ENCODE measurements at places on chromosomes 1 and 21.

DNA sequence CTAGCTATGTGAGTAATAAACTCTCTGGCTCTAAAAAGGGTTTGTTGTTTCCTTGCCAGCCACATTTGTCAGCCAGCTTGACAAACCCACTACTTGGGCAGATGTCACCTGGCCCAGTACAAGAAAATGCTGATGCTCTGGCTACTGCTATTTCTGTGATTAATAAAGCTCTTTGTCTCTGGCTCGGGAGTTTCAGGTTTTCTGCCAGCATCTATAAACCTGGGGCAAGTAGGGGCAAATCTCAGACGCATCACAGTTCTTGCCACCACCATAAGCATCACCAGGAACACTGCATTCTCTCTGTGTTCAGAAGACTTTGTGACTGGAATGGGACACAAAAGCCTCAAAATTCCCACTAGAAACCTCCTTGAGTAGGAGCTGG, 2.5 kb downstream of the ITLN2 start:
- DNase-seq, result no peak

GRCh38 chr1:170240409-170240808, 94.7 kb downstream of the NTMT2 start:
- no peak for DNase-seq

GRCh38 chr1:211468595-211468994, 23.4 kb downstream of the RD3 start:
- DNase-seq, result no peak

DNA sequence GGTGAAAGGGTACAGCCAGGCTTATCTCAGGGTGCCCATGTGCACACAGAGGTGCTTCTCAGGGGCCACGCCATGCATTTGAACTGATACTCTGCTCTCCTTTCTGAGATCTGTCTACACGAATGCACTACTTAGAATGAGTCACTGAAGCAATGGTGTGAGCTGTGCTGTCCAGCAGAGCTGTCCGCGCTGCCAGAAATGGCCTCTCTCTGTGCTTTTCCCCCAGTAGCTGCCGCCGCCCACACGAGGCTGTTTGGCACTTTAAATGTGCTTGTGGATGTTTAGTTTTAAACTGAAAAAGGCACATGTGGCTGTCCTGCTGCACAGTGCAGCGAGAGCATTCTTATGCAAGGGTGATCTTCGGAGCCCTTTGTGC, 87.1 kb upstream of the COL6A1 start:
- DNase-seq, result peak; percentile 46

DNA sequence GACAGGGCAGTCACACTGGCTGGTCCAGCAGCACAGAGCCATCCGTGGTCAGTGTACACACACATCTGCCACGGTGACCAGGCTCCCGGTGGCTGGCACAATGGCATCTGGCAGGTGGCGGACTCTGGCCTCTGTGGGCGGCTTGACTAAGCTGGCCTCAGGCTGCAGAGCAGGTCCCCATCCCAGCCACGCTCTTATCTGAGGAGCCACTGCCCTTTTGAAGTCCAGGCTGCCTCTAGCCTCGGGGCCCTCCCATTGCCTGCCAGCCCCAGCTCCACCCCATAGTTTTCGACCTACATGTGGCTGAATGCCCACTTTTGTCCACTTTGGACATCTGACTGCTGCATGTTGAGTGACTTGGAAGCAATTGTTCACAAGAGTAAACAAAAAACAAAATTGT, 29.9 kb upstream of the EDN2 start:
- DNase-seq, result no peak

DNA sequence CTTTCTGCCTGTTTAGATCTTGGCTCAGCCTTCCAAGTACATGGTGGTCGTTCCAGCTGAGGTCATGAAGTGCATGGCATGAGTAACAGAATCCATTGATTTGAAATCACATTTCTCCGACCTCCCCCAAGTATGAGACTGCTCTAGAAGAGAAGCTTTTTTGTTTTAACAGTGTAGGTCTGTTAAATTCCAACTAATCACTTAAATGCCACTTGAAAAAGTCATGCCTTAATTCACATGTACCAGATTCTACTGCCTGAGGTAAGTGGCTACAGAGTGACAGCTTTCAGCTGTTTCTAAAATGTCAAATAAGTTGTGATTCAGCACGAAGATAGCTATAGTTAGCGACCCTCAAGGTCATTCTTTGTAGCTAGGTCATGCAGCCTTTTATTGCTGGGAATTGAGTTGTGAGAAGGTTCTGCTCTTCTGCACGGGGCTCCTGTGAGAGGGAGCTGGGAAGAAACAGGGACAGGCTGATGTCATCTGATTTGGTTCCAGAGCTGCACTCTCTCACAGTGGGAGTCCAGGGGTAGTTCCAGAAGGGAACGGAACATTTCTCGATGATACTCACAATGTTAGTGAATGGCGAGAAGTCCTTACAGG, 112.7 kb downstream of the VPS13D start:
- no peak for DNase-seq

DNA sequence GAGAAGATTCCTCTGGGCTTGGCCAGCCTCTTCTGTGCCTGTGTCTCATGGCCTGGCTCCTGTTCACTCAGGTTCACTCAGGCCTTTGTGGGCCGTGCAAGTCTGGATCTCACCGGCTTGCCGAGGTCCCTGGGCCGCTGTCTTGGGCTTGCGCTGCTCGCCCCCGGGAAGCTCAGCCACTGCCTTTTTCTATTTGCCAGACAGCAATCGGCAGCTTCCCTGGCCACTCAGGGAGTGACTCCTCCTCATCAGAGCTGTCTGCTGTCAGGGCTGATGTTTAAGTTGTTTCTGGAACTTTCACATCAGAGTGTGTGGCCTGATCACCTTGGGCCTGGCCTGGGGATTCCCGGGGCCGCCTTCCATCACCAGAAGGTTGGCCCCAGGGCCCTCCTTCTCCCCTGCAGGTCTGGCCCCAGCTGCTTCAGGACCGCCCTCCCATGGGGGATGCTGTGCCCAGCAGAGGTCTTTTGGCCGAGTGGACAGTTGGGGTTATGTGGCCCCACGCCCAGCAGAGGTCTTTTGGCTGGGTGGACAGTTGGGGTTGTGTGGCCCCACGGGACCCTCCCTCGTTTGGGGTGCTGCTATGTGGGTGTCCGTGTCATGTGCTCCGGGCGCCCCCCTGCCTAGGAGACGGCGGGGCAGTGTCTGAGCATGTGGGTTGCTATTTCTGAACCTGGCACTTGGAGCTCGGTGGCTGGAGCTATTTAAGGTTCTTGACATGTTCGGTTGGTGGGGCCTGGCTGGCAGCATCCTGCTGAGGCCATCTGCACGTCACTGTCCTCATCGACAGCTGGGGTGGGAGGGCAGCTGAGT, 12.5 kb downstream of the SLX9 start:
- DNase-seq, result no peak

GRCh38 chr1:91701472-91701869, 184.5 kb downstream of the TGFBR3 start:
- DNase-seq, result no peak

GRCh38 chr1:178031856-178032320, 62.0 kb upstream of the RASAL2 start:
- peak; percentile 87 for DNase-seq

DNA sequence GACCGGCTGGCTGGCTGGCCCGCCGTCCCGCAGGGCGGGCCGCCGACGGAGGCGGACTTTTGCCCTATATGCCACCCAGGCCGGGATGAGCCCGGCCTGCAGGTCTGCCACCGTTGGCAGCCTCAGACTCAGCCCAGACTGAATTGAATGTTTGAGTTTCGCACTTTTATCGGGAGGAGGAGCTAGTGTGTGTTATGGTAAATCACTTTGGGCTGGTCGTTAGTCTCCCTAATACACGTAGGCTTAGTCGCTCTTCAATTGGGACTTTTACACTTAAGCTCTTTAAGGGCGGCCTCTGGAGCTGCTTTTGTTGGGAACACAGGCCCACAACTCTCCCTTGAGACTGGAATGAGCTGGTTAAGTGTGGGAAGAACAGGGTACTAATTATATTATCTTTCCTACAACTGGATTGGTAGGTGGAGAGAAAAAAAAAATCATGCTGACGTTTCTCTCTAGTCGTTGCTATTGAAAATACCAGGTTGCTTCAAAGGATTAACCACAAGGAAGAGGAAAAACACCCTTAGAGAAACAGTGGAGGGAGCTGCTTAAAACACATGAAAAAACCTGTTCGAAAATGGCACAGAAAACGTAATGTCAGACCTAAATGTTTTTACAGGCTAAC, 1.4 kb upstream of the IRF2BP2 start:
- no peak for DNase-seq

- no peak for DNase-seq
Observed at GRCh38 chr1:190029441-190029840, 448.2 kb downstream of the BRINP3 start.

DNA sequence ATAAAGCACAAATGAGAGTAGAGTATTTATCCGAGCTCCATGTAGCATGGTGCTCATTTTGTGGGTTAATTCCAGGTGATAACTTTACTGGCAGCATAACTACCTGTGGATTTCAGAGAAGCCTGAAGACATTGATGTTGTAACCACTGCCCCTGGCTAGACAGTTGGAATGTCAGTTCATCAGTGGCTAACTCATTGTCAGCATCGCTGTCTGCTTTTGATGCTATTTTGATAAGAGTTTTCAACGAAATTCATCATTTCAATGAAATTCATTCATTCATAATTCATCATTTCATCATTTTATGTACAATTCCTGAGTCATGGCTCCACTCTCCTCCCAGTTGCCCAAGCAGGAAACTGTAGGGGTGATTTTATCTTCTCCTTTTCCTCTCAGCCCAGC, 34.4 kb downstream of the HSD3B1 start:
- DNase-seq, result no peak

DNA sequence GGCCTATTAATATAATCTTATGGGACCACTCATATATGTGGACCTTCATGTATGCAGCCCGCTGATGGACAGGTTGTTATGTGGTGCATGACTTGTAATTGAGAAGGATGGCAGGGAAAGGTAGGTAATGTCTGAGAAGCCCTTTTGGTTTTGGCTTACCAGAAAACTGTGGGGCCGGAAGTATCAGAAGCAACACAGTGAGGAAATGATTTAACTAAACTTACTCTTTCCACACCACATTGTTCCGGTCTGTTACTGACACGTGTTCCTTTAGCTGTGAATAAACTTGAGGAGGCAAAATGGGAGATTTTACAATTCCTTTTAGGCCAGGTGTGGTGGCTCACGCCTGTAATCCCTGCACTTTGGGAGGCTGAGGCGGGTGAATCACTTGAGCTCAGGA, 32.4 kb downstream of the KIF1B start:
- no peak for DNase-seq

DNA sequence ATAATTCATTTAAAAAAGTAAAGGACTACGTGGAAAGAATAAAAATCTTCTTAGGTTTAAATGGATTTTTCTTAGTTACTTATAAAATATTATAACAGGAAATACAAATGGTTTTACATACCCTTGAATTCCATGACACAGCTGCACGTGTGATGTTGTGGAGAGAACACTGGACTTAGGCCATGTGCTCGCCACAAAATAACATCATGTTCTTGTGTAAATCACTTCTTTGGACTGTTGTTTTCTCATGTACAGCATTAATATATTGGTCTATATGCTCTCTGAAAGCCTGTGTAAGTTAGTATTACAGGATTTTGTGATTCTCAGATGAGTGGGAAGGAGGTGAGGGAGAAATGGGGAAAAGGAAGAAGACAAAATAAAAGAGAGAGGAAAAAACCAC, 228.2 kb downstream of the DNM3 start:
- no peak for DNase-seq

DNA sequence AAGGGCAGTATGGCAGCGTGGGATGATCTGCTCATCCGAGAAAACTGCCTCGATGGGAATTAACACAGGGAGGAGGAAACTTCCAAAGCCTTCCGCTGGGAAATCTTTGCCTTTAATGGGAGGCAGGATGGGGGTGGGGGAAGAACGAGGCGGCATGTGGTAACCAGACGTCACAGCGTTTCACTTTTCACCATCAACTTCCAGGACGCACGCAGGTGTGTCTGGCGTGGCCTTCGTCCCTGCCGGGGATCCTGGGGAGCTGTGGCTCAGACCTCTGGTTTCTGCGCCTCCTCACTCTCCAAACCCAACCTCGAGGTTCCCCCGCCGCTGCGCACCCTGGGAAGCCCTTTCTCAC, 282 bp downstream of the RSPH1 start:
- DNase-seq, result no peak

DNA sequence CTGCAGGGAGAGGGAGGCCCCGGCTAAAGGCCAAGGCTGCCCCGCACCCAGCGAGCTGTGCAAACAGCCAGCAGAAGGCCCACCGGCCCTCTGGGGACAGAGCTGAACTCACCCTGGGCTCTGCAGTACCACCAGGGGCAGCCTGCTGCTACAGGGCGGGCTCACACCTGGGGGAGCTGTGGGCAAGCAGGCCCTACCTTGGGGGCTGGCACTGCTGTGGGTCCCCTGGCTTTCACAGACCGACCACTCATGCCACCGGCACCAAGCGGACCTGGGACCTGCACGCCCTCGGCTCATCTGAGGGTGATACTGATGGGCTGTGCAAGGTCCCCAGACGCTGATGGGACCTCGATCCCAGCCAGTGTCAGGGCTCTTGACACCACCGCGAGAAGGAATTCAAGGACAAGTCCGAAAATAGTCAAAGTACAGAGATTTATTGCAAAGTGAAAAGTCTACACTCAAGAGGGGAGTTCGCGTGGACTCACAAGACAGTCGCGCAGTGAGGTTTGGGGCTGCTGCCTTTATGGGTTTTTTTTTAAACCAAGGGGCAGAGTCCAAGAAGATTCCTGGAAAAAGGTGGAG, 61.0 kb upstream of the ADARB1 start:
- DNase-seq, result no peak

GRCh38 chr1:24900985-24901781, 28.9 kb downstream of the RUNX3 start:
- no peak for DNase-seq
